Left ventricle myocardium superior (tissue), 1 donor: ENCODE measurements at places on chromosomes 2 and 18. TPM values are rescaled to one million over a fixed set of nuclear protein-coding genes. Genes with fewer than 3 reads are reported as not detected.

The PUS10 gene
- total RNA-seq: 5.5 TPM

The SNED1 gene
- total RNA-seq: 7.4 TPM

The ZNF396 gene
- total RNA-seq: 0.62 TPM

The DRC1 gene
- total RNA-seq: not detected

The FSIP2 gene
- total RNA-seq: 0.20 TPM

DNA sequence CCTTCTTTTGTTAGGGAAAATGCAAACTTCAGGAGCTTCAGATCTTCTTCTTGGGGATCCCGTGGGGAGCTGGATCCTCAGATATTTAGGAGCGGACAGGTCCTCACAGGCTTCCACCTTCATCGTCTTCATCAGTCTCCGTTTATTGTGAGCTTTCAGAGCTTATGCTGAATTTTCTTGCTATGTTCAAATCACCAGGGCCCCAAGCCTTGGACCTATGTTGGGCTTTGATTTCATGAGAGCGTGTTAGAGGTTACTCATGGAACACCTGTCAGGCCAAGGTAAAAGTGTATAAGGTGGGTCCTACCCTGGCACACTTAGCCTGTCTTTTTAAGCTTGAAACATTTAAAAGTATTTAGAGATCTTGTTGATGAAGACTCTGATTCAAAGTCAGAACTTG lies 212.9 kb downstream of the FAM210A start:
- no peak for DNase-seq

DNA sequence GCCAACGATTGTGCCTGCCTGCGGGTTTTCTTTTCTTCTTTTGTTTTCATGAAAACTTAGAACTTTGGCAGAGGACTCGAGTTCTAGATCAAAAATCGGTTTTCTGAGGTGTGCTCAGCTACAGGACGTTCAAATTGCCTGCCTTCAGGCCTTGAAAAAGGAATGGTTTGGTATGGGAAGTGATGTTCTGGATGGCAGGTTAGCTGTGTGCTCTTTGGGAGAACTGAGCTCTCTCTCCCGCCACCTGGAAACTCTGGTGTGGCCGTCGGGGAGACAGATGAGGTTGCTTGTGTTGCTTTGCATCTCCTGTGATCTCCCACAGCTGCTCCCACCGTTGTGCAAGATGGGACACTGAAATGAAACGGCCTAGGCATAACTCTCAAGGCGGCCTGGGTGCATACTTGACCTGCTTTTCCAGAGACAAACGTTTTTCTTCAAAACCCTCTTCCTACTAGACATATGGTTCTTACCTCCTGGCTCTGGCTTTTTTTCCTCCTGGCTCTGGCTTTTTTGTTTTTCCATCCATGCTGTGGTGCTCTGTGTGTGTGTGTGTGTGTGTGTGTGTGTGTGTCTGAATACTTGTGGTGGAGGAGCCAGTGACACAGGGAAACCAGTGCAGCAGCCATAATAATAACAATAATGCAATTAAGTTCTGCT lies 2.0 kb downstream of the FMNL2 start:
- peak; percentile 29 for DNase-seq

DNA sequence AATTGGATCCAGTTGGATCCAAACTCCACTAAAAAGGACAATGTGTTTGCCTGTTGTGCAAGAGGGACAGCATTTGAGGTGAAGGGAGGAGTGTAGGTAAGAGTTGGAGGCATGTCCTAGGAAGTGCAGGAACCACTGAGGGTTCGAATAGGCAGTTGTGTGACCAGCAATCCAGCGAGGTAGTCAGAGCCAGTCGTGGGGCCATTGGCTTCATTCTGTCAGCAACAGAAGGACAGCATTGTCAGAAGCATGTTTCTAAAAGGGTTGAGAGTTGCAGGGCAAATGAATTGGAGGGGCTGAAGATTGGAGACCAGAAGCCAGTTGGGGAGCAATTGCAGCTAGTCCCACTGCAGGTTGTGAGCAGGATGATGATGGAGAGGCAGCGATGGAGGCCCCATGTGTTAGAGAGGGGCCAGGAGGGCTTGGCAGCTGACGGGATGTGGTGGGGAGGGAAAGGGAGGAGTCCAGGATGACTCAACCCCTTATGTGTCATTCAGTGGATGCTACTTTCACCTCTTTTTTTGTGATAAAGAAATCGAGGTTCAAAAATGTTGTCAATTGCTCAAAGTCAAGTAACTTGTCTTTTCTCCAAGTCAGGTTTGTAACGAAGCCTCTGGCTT lies 96.7 kb upstream of the SIX3 start:
- DNase-seq: no peak

DNA sequence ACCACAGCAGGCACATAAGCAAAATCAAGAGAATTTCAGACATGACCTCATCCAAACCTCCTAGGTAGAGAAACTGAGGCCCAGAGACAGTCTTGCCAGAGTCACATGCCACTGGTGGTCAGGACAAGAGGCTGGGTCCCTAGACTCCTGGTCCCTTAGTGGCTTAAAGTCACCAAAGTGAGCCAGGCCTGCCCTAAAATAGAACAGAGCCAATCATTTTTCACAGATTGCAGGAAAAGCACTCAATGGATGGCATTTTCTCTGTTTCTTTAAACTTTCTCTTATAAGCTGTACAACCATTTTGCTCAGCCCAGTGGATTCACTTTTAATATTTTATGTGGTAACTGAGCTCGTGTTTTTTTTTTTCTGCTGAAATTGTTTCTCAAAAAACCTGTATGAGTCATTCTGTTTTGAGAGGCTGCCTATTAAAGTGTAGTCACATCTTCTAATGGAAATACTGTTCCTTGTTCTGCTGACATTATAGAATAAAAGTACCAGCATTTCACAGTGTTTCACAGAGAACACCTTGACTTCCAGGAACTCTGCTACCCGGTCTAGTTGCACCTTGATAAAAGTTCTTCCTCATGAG lies 29.6 kb downstream of the STEAP3 start:
- no peak for DNase-seq

DNA sequence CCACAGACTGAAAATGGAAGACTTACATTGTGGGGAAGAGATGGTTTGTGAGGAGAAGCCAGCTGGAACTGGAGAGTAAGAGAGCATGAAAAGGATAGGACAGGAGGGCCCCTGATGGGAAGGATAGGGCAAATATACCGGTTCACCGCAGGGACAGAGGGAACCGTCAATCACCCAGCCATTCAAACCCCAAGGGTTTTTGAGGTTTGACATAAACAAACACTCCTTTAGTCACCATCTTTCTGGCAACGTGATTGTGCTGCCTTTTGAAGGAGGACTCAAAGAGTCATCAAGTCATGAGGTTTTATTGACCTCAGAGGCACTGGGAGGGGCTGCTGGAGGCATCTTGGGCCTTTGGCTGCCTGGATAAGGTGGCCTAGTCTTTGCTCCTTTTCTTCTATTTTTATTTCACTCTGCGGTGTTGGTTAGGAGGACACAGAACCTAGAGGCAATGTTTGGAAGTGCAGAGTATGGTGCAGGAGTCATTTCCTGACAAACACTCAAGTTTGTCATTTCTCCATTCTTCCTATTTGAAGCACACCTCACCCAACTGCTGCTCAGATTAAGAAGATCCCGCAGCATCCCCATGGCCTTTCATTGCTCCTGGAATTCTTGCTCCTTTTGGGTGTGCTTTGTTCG lies 487.3 kb upstream of the SPRED2 start:
- DNase-seq: no peak

DNA sequence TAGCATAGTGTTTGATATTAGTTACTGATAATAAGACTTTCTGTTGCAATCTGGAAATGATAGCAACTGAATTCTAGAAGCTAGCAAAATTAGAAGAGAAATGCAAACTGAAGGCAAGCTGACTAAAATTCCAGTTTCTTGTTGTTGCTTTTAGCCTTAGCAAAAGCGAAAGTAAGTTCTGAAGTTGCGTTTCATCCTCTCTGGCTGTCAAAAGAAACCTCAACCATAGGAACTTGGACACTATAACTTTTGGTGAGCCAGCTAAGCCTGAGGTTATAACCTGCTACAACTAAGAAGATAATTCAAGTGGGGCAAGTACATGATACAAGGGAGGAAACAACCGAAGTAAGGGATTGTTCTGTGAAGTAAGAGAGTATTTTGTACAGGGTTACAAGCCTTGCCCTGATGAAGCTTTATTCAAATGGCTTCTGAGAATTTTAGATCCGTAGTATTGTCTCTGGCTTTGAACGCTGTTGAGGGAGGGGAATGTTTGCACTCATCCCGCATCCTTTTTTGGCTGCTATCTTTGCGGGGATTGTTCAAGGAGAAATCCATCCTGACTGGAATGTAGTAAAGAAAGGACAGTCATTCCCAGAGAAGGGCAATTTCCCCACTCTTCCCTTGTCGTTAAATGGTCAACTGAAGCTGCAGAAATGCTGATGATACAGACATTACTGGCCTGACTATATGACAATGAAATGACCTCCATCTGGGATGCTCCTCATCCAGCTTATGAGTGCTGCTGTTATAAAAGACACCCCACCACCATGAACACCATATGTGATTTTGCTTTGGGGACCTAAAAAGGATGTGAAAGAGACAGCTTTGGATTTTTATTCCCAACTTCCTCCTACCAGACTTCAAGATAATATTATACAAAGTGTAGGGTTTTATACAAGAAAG lies 7.0 kb upstream of the TMX3 start:
- DNase-seq: no peak

DNA sequence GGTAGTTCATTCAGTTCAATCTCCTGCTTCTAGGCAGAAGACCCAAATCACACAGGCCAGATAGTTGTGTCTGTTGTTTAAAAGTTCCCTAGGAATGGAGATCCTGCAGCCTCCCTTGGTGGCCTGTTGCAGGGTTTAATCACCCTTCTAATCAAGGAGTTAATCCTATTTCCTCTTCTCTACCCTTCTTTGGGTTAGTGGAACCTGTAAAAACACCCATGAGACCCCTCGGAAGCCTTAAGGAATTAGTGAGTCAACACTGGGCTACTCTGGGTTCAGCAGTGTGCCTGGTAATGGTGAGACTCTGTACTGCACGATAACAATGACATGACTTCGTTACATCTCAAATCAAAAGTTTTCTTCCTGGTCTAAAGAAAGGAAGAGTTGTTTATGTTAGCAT lies 217.6 kb upstream of the NRP2 start:
- no peak for DNase-seq

DNA sequence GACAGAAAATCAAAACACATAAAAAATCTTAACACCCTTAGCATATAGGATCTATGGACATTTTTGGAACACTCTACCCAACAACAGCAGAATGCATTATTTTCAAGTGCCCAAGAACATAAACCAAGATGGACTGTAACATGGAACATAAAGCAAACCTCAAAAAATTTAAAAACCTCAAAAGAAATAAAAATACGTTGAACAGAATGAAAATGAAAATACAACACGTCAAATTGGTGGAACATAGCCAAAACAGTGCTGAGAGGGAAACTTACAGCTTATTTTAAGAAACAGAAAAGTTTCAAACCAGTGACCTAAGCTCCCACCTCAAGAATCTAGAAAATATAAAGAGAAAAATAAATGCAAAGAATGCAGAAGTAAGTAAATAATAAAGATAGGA lies 58.3 kb upstream of the BCL2L11 start:
- no peak for DNase-seq
